CD4-positive, alpha-beta T cell (primary cell): ENCODE measurements at places on chromosomes 12 and 14. TPM values are rescaled to one million over a fixed set of nuclear protein-coding genes. Genes with fewer than 3 reads are reported as not detected.

- DNase-seq, result no peak
Observed at GRCh38 chr14:104230119-104230815, 91.9 kb downstream of the KIF26A start.

DNA sequence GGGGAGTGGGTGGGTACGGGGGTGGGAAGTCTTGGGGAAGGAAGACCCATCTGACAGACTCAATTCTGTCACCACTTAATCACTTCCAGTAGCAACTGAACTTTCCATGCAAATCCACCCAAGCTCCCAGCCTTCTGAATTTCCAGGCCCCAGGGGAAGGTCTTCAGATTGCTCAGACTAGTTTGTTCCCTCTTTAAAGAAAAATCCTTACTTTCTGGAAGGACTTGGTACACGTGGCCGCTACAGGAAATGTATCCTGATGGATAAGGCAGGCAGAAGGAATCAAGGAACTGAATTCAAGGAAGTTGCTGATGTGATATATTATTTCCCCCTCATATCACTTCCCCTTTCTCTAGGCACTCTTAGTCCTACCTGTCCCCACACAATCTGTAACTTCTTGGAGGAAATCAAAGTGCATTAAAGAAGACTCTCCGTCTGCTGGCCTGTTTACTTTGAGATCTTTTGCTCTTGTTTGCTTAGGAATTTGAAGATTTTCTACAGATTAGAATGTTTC, 6.4 kb downstream of the NFKBIA start:
- no peak for DNase-seq

- DNase-seq, result no peak
Observed at GRCh38 chr12:116813271-116814041, 67.8 kb downstream of the HRK start.

The GLI1 gene
- 0.85 TPM for total RNA-seq

The ASIC1 gene
- total RNA-seq, result 2.8 TPM

DNA sequence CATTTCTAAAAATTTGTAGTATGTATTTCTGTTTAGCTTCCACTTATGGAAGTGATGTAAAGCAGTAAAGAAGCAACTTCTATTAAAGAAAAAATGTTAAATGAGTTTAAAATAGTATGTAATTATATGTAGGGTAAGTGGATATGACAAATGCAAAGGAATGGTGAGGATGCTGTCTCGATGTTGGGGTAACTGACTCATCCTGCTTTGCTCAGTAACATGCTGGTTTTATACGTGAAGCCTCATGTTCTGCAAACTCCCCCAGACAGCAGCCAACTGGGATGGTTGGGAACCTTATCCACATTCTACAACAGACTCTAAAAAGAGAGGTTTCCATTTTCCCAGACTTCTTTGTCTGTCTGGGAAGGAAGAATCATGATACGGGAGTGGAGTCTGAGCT, 1006.4 kb upstream of the TMEM132C start:
- DNase-seq, result no peak

The RHEBL1 gene
- total RNA-seq, result 6.0 TPM

GRCh38 chr12:120588948-120589930, 8.0 kb upstream of the POP5 start:
- no peak for DNase-seq

GRCh38 chr12:117440384-117440783, 79.0 kb upstream of the NOS1 start:
- no peak for DNase-seq

GRCh38 chr12:98735821-98736220, 90.7 kb downstream of the APAF1 start:
- no peak for DNase-seq

DNA sequence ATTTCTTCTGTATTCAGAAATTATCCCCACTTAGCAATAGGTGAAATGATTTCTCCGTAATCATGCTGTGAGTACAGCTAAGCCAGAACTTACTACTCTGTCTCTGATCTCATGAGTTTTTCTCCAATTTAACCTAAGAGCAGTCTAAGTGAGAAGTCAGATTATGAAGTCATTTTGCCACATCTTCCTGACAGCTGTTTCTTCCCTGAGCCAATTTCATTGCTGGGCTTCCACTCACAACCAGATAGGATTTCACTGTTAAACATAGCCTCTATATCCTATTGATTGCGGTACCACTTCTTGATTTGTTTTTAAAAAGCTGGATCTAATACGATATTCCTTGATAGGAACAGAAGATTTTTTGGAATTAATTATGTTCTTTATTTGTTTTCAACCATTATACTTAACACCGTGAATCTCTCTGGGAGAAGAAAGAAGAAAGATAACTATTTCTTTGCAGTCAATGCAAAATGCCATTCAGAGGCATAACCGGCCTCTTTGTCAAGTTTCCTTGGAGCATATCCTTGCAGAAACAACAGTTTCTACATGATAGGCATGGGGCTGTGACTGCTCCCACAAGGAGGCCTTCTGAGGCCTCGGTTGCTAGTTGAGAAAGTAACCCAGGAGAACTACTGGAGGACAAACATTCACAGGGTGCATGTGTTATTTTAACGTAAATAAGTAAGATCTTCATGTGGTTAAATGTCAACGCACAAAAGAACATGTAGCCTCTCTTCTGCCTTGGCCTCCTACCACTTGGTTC, 212.2 kb downstream of the NPAS3 start:
- no peak for DNase-seq

The RNASE4 gene
- total RNA-seq, result 0.38 TPM

- peak; percentile 19 for DNase-seq
Observed at GRCh38 chr14:100606687-100607610, 19.7 kb upstream of the BEGAIN start.

DNA sequence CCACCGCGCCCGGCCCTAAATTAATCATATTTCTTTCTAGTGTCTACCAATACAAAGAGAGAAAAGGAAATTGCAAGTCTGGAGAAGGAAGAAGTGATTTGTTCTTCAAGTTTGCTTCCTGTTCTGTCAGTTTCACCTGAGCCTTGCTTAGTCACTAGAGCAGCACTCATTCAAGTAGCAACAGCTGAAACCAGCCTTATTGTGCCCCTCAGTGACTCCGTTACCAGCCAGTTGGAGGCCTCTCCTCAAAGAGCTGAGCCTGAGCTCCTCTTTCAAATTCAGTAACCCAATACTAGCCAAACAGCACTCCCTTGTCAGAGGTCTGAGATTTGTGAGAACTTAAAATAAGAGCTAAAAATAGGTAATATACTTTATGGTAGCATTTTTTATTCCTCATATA, 17.4 kb downstream of the PAWR start:
- DNase-seq, result no peak

DNA sequence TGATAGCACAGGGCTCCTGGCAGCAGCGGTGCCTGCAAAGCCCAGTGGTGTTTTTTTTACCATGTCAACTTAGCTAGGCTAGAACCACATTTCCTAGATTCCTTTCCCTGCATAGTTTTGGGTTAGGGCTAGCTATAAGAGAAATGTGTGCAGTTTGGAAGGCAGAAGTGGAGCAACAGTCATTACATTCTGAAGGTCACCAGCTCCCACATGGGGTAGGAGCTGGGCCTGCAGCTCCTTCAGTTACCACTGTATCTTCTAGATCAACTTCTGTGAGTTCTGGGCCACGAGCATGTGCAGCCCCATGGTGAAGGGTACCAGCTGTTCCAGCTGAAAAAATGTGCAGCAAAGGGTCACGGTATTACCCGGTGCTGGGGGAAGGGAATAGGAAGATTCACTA, 2.3 kb upstream of the SLC25A3 start:
- no peak for DNase-seq

The TMTC2 gene
- 1.8 TPM for total RNA-seq

DNA sequence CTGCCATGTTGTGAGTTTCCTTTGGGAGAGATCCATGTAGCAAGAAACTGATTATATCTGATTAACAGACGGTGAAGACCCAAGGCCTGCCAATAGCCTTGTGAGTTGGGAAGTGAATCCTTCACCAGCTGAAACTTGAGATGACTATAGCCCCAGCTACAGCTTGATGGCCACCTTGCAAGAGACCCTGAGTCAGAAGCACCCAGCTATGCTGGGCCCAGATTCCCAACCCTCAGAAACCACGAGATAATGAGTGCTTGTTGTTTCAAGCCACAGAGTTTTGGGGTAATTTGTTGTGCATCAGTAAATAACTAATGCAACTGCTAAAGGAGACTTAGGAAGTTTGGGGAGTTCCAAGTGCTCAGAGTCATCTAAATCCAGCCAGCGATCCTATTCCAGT, 80.3 kb downstream of the AVPR1A start:
- no peak for DNase-seq

The BIN2 gene
- 138 TPM for total RNA-seq

GRCh38 chr14:94385553-94386057, 2.8 kb downstream of the SERPINA1 start:
- DNase-seq, result no peak

The NEDD1 gene
- total RNA-seq, result 25.3 TPM

- no peak for DNase-seq
Observed at GRCh38 chr12:129903092-129903945, 506 bp downstream of the TMEM132D start.

DNA sequence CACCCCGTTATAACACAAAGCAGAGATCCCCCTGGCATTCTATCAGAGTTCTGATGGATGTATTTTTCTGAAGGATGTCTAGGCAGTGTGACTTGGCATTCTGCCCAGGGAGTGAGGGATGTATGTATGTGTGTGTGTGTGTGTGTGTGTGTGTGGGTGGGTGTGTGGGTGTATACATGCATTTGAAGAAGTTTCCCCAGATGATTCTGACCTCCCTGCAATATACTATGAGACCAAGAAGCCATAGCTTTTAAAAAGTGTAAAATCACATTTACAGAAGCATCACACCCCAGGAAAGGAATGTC, 59.7 kb upstream of the NAP1L1 start:
- peak; percentile 12 for DNase-seq

- DNase-seq, result no peak
Observed at GRCh38 chr14:76086636-76087035, 65.1 kb upstream of the GPATCH2L start.

- no peak for DNase-seq
Observed at GRCh38 chr12:56374726-56375597, 12.3 kb upstream of the APOF start.

GRCh38 chr14:95769976-95770375, 56.1 kb upstream of the TCL1A start:
- DNase-seq, result no peak

DNA sequence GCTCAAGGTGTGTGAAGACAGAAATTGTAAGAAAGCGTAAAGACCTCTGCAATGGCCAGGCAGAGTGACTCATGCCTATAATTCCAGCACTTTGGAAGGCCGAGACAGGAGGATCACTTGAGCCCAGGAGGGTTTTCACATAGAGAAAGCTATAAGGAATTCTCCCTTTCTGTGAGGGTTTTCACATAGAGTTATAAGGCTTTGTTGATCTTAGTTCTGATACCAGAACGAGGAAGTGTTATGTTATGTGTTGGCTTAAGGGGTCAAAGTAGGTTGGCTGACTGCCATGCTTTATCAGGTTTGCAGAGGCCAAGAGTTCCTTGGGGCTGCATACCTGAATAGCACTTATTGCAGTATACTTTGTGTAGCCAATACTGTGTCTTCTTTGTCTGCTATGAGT, 139.1 kb downstream of the ERC1 start:
- no peak for DNase-seq

The PCNX1 gene
- 87.1 TPM for total RNA-seq

DNA sequence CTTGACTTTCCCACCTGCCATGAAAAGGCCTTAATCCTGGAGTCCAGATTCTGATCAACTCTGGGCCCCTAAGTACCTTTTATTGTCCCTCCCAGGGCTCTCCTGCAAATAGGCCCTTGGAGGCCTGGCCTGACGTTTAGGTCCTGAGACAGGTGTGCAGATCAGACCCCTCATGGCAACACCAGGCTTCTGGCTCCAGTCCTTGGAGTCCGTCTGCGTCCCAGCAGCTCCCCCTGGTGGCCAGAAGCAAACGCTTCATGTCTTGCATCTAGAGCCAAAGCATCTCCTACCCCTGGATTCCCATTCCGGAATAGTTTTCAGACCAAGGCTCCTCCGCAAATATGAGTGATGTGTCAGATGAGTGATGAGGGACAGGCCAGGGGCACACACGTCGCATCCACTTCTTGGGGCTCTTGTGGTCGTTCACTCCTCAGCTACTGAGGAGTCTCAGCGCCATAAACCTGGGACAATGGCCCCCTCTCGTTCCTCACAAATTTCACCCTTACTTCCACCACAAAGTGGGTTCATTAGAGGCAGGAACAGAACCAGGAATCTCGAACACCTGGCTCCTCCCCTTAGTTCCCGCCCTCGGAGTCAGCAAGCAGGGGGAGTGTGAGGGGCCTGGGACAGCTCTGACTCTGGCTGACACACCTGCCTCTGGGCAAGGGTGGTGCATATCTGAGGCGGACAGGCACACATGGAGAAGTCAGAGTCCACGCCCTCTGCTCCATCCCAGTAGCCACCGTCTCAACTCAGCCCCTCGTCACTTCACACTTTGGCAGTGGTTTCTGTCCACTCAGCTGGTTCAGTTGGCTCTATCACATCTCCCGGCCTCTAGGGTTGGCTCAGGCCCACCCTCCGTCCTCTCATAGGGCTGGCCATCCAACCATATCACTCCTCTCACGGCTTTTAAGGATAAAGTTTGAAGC, 77.9 kb upstream of the PWP1 start:
- DNase-seq, result peak; percentile 73

DNA sequence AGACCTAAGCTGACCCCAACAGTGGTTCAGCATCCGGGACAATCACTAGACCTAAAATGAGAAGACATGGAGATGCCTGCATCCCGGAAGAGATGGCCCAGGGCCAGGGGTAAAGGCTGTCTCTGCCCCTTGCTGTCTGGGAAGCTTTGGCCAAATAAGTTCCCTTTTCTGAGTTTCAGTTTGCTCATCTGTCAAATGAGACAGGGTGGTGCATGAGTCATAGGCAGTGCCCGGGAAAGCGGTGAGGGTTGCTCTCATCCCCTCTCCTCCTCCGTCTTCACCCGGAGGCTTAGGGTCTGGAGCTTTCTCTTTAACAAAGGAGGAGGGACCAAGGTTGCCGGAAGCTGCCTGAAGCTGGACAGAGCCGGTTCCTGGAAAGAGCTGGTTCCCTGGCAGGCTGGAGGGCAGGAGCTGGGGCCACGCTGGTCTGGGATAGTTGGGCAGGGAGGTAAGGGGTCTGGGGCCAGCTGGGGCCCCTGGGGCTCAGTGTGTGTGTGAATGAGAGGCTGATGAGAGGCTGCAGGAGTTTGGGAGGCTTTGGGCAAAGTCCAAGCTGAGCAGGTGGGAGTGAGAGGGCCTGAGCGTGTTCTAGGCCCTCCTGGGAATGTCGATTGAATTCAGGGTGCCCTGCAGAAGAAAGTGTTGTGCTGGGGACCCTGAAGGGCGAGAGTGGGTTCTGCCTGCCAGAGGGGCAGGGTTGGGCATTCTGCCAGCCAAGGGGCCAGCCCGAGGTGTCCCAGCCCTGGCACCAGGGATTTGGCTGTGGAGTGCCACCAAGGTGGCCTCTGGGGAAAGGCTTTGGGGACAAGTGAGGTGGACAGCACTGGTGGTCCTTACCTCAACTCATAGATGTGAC, at the start of gene SDSL:
Gene SDSL, plus strand, starts transcription at position 351 of the 856 bp plus-strand sequence. CDS start 5,603 bp downstream, outside the sequence.
- no peak for DNase-seq

DNA sequence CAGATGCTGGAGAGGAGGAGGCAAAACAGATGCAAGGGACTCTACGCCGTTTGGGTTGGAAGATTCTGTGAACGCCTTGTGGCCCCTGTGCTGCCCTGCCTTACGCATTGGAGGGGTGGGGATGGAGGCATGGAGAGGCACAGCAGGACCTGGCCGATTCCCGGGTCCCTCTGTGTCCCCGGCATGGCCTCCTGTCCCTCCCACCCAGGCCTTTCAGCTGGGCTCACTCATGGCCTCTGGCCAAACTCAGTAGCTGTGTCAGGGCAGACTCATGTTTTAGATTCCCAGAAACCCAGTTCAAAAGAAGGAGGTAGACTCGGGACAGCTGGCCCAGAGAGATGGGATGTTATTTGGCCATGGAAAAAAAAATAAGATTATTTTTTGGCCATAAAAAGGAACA, 40.1 kb downstream of the TESC start:
- DNase-seq, result no peak

The TAS2R13 gene
- 0.59 TPM for total RNA-seq

GRCh38 chr14:99732436-99733210, 48.5 kb downstream of the CYP46A1 start:
- DNase-seq, result no peak

The GPR68 gene
- total RNA-seq, result 2.9 TPM
